Iris pigment epithelial cell (primary cell): ENCODE measurements at places on chromosomes 11 and 22.
A peak's percentile ranks its signal among the peaks of the same experiment; 100 is the strongest.

- peak; percentile 55 for DNase-seq
Observed at GRCh38 chr11:18721561-18722292, 4.3 kb downstream of the IGSF22 start.

DNA sequence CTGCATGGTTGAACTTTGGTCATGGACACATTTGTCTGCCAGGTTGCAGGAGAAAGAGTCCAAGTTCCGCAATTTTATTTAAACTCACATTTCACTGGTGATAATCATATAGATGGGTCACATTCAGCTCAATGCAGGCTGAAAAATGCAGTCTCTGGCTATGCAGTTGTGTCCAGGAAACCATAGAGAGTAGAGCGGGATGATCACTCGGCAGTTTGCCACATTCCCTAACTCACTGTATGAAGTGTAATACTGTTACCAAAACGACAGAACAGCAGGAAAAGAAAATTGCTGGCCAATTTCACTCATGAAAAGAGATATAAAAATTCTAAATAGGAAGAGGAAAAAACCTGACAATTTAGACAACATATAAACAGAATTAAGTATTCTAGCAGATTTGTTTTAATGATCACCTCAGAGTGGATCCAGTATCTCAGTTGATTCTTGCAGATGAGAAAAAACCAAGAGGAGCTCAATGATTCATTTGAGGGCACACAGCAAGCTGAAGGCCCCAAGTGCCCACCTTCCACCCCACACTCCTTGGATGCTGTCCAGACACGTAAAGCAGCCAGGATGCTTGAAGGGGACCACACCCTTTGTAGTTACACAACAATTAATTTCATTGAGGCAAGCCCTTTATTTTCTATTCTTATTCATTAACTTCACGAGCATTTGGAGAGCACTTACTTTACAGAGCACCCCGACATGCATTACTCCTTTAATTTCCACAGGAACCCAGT lies 422.3 kb downstream of the SOX6 start:
- no peak for DNase-seq

DNA sequence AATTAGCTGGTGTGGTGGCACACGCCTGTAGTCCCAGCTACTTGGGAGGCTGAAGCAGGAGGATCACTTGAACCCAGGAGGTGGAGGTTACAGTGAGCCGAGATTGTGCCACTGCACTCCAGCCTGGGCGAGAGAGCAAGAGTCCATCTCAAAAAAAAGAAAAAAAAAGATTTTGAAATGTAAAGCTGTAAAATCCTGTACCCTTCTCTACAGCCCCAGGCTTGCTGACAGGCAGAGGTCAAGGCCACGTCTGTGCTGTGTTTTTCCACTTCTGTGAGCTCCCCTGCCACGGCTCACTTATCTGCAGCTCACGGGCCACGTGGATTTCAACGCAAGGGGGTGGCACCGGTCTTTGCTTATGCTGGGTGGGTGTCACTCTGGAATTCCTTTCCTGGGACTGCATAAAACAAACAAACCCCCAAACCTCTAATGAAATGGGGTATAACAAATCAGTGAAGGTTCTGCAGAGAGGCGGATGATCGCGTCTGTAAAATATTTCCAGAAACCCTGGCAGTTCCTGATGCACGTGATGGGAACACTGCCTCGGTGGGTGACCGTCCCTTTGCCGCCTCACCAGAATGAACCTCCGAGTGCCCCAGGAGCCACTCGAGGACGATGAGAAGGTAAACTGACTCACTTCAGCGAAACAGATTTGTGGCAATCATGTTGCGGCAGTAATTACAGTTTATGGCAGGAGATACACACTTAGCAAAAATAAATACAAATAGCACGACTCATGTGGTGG lies 44.0 kb upstream of the ATXN10 start:
- DNase-seq = no peak

DNA sequence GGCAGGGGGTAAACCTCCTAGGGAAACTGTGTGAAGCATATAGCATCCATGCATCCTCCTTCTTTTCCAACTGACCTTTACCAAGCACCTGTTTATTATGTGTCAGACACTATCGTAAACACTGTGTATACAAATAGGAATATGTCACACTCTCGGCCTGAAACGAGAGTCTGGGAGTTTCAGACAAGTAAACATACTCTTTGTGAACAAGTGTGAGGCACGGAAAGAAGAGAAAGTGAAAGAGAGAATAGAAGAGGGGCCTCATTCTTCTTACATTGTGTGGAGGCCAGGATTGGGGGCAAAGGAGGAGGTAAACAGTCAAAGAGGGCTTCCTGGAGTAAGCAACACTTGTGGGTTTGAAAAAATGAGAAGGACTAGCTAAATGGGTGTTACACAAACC lies 16.4 kb downstream of the CSNK2A3 start:
- DNase-seq = no peak

- DNase-seq = peak; percentile 30
Observed at GRCh38 chr11:32931606-32932005, 39.0 kb downstream of the QSER1 start.
